ENCODE measurements at places on chromosomes 5 and 9.

DNA sequence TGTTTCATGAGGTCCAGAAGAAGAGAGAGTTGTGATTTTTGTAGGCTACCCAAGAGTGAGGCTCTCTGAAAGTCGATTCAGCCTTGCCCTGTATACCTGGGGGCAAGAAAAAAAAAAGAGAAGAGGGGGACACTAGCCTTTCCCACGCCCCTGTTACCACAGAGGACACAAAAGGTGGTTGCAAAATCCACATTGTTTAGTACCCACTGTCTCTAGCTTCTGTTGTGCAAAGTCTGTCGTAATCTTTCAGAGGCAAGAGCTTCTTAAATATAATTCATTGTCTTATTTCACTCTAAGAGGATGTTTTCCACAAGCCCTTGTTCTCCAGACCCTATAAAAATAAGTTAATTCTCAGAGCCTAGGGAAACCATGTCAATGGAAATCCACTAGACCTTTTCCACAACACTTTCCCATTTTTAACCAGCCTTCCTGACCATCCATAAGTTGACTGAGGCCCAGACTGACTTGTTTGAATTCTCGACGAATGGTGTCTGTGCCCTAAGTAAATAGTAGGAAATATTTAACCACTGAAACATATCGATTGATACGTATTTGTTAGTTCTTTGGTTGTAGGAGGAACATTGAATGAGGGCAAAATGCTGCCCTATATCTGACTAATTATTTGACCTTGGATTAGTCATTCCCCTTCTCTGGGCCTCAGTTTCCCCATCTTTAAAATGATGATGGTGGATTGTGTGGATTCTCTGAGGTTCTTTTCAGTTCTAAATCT is 182.7 kb downstream of the PAPPA start:
- no peak for DNase-seq

GRCh38 chr9:115098226-115098965 is 19.6 kb downstream of the TNC start:
- DNase-seq, result no peak

DNA sequence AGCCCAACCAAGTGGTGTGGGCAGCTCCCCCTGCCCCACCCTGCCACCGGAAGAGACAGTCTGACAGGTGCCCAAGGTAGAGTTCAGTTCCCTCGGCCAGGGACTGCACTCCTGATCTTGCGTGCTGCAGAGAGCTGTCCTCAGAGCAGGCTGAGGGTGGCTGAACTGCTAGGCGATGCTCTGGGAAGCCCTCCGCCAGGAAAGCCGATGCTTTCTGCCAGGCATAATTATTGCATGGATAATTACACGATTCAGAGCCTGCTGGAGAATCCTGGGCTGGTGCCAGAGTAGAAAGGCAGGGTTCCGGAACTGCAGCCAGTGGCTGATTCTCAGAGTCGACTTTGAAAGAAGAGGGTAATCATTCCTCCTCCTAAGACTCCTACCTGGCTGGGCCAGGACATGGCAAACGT is 19.3 kb downstream of the KCNIP1 start:
- no peak for DNase-seq

DNA sequence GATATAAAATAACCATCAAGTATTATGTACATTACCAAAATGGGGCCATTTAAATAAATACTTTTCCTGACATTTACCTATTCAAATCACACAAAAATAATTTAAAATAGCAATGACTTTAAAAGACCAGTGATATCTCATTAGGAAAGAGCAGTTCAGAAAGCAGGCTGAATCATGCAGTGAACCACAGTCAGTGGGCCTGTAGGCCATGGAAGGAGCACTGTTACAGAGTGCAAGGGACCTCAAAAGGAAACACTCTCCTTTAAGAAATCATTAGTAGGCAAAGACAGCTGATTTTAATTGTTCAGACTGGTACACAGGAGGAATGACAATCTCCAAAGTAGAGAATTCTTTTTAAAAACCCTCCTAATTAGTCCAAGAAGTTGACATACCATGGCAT is 283.5 kb upstream of the EFNA5 start:
- no peak for DNase-seq

GRCh38 chr9:120152295-120152694 is 427.7 kb downstream of the CDK5RAP2 start:
- DNase-seq, result no peak

DNA sequence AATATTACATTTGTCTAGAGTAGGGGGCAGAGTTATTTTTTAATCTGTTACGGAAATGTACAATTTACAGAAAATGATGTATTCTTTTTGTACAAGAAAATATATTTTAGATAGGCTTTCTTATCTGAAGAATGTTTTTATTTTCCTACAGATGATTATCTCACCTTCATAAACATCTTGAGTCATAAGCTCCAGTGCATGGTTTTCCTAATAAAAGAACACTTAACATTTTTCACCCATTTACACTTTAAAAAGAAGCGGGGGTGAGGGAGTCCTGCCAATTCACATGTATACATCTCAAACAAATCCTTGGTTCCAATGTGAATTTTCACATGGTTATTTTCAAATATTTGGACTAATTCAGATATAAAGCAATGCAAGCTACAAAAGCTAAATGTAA is 85.0 kb downstream of the MLLT3 start:
- no peak for DNase-seq

DNA sequence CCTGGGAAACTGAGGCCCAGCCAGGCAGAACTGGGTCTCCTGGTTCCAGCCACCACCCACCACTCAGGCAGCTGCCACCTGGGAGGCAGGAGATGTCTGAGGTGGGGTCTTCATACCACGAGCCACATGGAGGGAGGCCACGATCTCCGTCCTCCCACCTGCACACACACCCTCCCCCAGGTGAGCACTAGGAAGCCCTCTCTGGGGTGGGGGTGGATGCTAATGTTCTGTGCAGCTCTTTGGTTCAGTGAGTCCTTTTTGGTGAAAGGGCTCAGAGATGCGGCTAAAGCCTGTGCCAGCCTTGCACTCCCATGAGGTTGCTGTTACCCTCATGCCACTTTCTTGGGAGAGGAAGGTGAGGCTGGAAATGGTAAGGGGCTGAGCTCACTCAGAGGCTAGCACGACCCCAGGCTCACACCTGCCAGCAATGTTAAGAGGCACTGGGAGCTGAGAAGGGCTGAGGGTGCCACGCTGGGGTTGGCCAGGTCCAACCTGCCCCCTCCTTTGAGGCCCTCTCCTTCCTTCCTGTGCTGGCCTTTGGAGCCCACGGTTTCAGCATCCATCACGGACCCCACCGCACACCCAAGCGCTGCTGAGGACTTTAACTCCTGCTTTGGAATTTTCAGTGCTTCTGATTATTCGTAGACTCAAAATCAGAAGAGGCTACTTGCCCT is 26.6 kb upstream of the OBP2B start:
- DNase-seq, result no peak

DNA sequence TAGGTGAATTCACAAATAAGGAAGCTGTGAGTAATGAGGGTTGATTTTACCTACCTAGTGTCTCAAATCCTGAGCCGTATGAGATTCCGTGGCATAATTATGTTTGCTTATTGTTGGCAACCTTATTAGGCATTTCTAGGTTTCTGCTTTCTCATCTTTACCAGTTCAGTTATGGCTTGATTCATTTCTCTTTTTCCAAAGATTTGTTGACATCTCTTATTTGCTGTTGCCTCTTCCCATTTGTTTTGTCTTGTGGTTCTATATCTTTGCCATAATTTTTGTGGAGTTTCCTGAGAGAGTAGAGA is 470 bp downstream of the IL31RA start:
- DNase-seq, result no peak

DNA sequence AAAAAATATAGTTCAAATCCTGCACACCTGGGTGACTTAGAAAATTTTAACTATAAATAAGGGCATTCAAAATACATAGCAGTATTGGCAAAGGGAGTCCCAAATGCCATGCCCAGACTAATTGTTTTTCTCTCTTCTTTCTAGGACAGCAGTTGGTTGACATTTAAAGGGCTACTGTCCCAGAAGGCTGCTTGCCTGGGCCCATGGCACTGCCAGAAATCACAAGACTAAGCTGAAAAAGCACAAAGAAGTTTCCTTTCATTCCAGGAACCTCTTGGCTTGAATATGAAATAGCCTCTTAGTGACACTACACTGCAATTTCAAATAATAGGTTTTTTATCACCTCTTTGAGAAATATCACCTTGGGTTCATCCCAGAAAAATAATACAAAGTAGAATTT is 388.9 kb upstream of the TRPC7 start:
- no peak for DNase-seq

DNA sequence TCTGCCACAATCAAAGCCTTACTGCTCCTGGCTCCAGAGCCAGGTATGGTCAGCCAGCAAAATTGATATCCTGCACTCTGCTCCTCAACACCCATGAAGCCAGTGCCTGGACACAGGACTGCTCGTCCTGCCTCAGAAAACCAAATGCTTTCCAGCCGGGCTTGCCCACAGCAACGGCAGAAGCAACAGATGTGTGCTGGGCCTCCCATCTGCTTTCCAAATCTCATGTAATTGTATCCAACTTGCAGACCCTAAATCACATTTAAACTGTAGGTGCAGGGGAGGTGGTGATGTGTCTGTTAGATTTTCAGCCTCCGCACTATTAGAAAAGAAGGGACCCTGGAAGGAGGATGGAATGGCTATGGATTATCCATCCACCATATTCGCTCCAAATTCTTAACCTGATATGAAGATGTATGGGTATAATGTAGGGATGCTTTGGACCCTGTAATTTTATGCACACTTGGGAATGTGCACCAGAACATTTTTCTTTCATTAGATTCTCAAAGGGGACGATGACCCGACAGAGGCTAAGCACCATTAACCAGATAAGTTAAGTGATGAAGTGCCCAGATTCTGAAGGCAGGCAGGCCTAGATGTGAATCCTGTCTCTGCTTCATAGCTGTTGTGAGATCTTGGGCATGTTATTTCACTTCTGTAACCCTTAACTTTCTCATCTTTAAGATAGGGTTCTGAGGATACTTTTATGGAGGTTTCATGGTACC is 58.2 kb downstream of the EXOSC2 start:
- no peak for DNase-seq

DNA sequence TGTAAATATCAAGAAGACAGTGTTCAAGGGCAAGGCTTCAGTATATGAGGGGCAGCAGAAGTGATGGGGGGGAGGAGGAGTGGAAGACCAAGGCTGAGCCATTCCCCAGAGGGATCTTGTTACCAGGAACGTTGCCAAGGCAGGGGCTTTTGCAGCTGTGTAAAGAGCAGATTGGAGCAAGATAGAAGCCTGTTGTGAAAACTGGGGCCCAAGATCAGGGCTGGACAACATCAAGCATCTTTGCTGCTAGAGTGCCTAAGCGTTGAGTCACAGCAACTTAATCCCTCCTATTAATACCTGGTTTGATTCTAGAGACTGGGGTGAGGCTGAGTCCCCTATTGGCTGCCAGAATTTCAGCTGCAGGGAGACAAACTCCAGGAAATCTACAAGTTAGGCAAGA is 18.4 kb upstream of the ERCC6L2 start:
- DNase-seq, result no peak

DNA sequence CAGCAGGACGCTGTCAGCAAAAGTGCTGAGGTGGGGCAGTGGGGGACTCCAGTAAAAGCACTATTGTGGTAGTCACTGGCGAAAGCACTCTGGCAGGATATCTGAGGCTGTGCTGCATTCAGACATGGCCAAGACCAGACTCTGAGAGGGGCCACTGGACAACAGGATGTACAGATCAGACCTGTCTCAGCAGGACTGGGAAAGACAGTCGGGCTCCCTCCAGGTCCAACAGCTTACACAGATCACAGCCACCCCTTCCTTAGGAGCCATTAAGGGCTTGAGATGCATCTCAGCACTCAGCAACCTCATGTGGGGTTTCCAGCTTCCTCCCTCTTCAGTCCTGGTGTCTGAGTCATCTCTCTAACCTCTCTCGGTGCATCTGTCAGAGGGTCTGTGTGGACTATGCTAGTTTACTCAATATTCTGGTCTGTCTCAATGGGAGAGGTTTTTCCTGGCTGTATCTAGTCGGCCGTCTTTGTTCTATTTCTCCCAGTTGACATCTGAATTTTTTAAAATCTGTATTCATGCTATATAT is 154.5 kb downstream of the CWC27 start:
- no peak for DNase-seq

GRCh38 chr9:100465761-100466160 is 7.2 kb upstream of the TMEFF1 start:
- no peak for DNase-seq

DNA sequence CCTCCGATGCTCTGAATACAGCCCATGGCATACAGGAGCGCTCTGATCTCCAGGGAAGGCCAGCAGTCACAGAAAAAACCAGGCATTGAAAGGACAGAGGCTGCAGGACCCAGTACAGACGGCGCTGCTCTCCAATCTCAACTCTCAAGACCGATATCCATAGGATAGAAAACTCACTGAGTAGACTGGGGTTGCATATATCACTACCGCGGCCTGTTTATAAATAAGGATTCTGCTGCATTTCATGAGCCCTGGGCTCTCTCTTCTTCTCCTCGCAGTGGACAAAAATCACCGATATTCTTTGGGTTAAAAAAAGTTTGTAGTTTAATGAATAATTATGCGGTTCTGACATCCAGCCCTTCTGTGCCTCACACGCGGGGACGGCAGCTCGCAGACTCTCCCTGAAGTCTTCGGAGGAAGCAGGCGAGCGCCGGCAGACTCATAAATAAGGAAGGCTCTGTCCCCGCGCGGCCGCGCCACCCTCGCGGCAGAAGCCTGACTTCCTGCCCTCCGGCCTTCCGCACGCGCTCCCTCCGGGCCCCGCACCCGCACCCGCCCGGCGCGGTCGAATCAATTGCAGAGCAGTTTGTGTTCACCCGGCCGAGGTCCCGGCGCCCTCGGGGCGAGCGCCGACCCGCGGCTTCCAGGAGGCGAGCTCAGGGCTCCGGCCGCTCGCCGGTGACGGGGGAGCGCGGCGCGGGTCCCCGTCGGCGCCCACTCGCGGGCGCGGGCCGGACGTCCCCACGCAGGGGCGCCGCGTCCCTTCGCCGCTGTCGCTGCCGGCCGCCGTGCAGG is at the start of gene FAM78A:
FAM78A (minus strand) TSS at position 417 of the 795 bp plus-strand sequence; CDS start at position 86, 331 bp downstream.
- DNase-seq, result no peak

- no peak for DNase-seq
Measured at GRCh38 chr9:69474821-69475220, 149.8 kb downstream of the ENTREP1 start.

- peak; percentile 49 for DNase-seq
Measured at GRCh38 chr5:159456722-159457465, 126.6 kb upstream of the IL12B start.

DNA sequence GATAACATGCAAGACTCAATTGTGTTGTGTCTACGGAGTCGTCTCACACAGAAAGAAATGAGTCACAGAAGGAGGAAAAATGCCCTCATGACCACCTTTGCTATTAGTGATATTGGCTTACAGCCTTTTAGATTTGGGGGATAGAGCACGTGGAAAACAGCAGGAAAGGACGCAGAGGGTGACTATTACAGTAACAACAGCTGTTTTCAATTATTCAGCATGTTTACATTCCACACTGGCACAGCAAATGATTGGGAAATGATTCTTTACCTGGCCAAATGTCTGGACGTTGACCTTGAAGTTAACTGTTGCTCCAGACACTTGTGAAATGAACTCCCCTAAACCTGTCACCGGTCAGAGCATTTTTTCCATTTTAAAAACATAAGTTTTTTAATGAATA is 46.8 kb downstream of the APTX start:
- peak; percentile 5 for DNase-seq

DNA sequence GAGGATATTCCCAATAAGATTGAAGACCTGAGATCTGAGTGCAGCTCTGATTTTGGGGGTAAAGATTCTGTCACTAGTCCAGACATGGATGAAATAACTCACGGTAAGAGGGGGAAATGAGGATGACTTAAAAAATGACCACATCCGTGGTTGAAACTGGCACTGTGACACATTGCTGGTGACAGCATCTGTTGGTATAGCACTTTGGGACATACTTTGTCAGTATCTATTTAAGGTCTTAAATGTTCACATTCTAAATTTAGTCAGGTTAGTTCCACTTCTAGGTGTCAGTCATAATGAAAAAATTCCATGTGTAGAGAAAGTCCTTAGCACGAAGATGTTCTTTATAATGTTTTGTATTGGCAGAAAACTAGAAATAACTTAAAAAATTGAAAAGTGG is 70.9 kb downstream of the GAPVD1 start:
- DNase-seq, result no peak
